IPS DF 19.7 (cell line): ENCODE measurements at places on chromosomes 2 and 18.

- no peak for DNase-seq
Observed at GRCh38 chr2:238667008-238667407, 180.9 kb upstream of the TWIST2 start.

- no peak for DNase-seq
Observed at GRCh38 chr18:8439055-8439454, 170.2 kb upstream of the RAB12 start.

DNA sequence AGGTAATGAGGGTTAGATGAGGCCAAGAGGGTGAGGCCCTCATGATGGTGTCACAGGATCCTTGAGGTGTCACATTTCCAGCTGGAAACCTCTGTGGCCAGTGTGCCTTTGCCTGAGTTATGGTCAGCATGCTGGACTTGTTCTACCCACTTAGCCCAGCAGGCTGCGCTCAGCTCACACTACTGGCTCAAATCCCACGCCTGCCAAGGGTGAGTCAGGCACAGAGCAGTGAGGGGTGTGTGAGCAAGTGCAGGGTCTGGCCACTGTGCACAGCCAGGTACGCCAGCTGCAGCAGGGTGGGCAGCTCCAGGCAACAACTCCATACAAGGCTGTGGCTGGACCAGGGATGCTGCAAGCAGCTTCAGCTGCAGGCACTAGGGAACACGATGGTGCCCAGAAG lies 616.6 kb upstream of the FSHR start:
- peak; percentile 45 for DNase-seq

- no peak for DNase-seq
Observed at GRCh38 chr18:35095983-35096676, 54.9 kb downstream of the MAPRE2 start.

GRCh38 chr2:146721486-146721885 lies 1123.3 kb upstream of the ACVR2A start:
- DNase-seq: no peak

DNA sequence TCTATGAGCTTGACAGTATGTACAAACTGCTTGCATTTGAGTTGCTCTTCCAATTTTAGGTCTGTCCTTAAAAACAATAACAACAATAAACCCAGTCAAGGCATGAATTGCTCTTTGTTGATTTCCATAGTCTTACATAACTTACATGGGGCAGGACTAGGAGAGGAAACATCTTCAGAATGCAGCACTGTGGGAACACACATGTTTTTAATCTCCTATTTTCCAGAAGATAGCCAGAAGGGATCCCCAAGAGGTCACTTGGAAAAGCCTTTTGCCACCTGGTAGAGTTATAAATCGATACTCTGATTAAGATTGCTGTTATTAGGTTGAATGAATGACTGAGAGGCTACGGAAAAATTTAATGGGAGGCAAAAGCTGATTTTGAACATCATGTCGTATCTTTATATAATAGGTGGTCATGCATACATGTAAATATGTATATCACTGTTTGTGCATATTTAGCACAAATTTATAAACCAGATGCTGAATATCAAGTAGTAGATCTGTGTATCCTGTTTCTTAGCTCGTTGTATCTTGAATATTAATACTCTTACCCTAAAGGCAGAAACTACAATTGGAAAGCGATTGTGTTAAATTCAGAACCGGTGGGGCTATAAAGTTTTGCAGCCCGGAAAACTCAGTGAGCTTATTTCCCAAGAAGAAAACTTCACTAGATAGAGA lies 479.4 kb upstream of the TCF4 start:
- DNase-seq: no peak

DNA sequence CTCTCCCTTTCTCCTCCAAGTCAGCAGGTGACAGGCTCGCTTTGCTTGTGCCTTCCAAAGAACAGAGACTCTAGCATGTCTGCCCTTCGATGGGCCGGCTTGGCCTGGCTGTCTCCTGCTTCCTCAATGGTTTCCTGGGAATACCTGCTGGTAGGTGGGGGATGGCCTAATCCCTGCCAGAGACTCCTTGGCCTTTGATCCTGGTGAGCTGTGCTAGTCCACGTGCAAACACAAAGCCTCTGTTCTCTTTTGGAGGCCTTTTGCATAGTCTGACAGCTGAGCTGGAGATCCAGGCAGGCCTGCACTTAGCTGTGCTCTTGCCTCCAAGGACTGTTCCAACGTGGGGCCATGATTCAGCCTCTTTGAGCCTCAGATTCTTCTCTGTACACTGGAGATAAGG lies 67.6 kb downstream of the ARL4C start:
- no peak for DNase-seq

DNA sequence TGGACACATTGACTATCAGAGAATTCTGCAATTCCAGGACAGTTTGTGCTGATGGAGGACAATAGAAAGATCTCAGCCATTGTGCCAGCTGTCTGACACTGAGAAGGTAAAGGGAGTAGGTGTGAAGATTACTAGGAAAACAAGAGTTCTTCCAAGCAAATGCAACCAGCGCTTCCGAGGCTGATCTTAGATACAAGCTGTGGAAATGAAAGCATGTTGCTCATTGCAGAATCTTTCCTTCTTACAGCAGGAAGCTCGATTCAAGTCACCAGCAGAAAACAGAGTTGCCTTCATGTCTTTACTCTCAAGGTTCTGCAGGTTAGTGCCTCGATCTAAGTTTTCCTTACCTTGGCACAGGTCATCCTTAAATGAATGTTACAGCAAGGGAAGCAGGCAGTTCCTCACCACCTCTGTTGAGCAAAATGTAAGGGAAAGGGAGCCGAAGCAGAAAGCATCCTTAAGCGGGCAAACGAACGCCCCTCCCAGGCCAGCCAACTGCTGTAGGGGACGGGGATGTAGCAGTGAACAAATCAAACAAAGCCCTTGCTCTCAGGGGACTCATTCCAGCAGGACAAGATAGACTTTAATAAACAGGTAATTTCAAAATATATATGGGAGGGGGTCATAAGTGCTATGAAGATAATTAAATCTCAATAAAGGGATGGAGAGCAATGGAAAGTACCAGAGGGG lies 54.3 kb downstream of the MARCHF4 start:
- DNase-seq: no peak

- no peak for DNase-seq
Observed at GRCh38 chr2:217206907-217207698, 347.2 kb upstream of the TNP1 start.

DNA sequence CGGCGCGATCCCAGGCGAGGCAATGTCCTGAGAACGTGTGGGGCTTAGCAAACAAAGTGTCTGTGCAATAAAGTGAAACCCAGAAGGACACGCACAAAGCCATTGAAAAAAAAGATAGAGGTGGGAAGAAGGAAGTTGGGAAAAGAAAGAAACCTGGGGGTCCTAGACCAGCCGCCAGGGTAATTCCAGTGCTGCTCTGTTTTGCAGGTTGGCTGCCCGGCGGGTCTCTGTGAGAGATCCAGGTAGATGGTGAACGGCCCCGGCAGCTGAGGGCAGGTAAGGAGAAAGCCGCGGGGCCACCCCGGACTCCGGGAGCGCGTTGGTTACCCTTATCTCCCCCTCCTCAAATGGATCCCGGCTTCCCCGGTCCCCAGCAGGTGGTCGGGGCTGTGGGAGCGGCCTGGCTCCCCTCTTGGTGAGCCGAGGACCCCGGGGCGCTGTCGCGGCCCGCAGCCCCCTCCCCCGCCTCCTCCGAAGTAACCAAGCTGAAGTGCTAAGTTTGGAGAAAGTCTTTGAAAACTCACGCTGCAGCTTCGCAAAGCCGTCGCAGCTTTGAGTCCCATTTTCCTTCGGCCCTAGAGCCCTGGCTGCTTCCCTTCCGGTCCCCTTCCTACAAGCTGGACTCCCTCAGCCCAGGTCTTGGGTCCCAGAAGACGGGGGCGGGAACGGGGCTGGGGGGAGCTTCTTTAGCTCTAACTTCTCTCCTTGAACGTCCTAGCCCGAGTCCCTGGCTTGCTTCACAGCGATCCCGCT lies 588 bp downstream of the OTX1 start:
- DNase-seq: no peak

- DNase-seq: no peak
Observed at GRCh38 chr18:21163647-21164547, 52.3 kb upstream of the ROCK1 start.

- DNase-seq: no peak
Observed at GRCh38 chr18:40148960-40149359, 1806.1 kb upstream of the PIK3C3 start.

GRCh38 chr2:226971084-226971483 lies 135.2 kb downstream of the RHBDD1 start:
- DNase-seq: no peak

DNA sequence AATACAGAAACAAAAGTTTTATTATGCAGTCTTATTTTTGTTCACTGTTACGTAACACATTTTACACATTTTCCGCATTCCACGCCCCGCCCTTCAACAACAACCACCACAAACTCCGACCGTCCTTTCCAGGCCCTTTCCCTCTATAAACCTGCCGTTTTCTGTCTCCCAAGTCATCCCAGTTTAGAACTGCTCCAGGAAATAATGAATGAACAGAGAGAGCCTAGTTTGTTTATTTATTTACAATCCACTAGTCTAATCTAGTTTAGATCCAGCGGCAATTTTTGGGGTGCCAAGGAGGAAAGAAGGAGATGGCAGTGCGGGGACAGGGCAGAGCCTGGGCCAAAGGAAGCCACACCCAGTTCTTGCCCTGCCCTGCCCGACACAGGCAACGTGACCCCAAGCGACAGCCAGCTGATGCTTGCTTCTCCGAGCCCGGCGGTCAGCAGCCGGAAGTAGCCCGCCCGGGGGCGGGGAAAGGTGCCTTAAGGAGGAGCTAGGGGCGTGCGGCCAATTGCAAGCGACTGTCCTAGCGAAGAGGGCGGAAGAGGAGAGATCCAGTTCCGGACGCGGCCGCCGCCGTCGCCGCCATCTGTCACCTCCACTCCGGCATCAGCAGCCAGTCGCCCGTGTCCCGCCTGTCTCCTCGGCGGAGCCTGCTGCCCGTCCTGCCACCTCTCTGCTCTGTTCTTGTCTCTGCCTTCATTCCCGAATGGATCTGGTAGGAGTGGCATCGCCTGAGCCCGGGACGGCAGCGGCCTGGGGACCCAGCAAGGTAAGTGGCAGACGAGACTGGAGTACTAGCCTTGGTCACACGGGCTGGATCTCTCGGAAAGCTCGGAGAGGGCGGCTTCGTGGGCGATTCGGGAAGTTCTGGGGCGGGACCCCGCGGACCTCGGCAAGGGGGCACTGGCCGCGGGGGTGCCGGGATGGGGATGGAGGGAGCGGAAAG lies at the start of gene RIOK3:
RIOK3 (plus strand) TSS at position 560 of the 952 bp plus-strand sequence; CDS start at position 713, 153 bp downstream.
- peak; percentile 89 for DNase-seq

DNA sequence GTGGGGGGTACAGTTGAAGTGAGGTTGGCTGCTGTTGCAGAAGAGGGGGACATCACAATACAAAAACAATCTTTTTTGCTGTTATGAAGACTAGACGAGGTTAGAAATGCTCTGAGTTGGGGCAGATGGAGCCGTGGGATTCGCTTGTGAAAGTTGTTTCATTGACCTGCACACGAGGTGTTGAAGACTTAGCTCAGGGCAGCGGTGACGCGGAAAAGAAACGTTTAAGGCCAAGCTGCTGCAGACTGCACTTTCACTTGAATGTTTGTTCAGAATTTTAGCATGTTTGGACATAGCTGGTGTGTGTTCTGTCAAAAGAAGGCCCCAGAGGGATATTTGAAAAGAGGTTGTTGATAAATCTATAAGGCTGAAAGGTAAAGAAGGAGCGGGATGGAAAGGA lies 46.3 kb downstream of the MTCL1 start:
- no peak for DNase-seq
